HS-27A (cell line): ENCODE measurements at places on chromosomes 16 and 17.

DNA sequence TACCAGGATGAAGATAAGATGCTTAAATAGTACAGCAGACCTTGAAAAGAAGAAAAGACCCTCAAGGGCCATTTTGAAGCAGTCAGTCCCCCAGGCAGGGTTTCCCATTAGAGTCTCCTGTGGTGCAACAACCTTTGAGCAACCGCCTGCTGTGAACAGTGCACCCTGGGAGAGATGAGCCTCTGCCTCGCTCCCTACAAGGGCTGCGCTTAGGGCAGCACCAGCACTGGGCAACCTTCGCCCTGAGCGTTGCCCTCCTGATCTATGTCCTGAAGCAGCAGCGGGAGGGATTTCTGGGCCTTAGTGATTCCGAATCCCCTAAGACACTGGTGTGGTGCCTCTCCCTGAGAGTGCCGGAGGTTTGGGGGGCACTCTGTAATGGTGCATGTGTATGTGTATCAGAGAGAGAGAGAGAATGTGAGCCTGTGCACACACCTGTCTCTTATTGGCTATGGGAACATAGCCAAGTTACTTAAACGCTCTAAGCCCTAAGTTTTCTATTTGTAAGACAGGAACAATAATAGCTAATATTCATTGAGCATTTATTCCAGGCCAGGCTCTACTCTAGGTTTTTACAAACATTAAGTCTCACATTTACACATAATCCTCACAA, 25.2 kb upstream of the ABCC12 start:
- no peak for DNase-seq

GRCh38 chr17:79992649-79993389, 42.9 kb downstream of the TBC1D16 start:
- DNase-seq: no peak

GRCh38 chr16:11034481-11034931, 90.1 kb downstream of the CLEC16A start:
- DNase-seq: no peak

DNA sequence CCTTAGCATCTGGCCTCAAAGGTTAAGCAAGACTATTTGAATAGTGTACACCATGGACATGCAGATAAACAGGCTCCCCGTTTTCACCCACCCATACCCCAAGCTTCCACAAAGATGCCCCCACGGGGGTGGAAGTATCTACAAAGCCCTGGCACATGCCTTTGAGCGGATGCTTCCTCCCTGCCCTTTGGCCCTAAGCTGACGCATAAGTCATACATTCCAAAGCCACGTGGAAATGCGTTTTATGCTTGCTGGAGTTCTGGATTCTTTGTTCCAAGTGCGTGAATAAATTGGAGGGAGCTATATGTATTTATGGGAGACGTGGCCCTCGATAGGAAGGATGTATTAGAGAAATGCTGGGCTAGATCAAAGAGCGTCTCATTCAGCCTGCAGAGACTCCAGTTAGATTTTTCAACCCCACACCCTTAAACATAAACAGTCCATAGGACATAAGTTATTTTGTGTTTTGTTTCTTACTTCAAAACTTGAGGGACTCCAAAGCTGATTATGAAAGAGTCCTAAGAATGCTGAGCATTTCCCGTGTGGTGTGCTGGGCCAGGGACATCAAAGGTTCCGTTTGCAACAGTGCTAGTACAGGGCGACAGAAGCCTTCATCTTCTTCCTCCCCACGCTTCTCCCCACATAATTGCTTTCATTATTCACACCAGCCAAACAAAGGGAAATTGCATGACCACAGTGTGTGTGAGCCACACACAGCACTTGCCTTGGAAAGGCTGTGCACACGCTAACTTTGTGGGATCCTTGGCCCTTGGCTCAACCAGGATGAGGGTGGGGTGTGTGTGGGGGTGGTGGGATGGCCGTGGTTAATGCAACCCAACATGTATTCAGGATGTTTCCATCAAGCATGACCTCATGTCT, 73.6 kb downstream of the WIPI1 start:
- DNase-seq: peak; percentile 73

DNA sequence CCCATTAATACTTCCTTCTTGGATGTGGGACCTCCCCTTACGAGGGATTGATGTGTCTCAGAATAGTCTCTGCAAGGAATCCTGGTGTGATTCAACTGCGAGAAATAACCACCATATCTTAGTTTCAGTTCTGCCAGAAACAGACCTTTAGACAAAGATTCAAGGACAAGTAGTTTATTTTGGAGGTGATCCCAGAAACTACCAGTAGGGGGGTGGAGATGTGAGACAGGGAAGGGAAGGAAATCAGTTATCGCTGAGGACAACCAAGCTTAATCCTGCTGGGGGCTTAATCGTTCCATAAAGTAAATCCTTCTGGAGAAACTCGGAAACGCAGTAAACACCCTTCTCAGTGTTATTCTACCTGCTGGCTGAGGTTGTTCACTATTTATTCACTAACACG, 5.0 kb upstream of the SDR42E1 start:
- no peak for DNase-seq
